Choroid plexus epithelial cell (primary cell): ENCODE measurements at places on chromosomes 4 and X.

GRCh38 chr4:113404841-113405240 lies 355.4 kb downstream of the ANK2 start:
- DNase-seq, result no peak

DNA sequence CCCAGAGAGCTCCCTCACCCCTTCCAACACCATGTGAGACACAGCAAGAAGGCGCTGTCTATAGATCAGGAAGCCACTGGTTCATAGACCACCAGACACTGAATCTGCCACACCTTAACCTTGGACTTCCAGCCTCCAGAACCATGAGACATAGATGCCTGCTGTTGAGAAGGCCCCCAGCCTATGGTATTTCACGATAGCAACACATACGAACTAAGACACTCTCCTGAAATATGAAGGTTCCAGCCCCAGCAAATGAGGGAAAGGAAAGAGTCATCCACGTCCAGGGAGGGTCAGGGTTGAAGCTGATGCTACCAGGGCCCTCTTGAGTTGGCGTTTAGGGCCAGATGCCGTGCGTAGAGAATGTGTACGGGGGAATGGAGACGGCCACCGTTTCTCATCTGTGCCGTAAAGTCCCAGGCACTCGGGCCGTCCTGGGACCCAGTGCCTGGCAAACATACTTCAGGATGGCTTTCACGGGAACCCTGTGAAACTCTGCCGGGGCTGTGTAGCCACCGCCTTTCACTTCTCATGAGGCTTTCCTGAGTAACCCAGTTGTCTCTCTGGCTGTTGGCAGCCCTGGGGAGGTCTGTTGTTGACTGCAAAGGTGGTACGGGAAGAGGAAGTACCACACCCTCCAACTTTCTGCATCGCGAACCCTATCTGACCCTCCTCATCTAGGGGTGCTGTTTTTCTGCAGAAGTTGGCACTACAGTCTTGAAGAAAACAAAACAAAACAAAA lies 17.7 kb upstream of the P2RY8 start:
- DNase-seq, result no peak

- peak; percentile 72 for DNase-seq
Observed at GRCh38 chr4:147638942-147639341, 21.7 kb downstream of the TMEM184C start.

GRCh38 chr4:123462007-123462406 lies 65.4 kb downstream of the SPRY1 start:
- DNase-seq, result peak; percentile 52

- peak; percentile 50 for DNase-seq
Observed at GRCh38 chr4:38193236-38193863, 233.2 kb downstream of the PTTG2 start.

DNA sequence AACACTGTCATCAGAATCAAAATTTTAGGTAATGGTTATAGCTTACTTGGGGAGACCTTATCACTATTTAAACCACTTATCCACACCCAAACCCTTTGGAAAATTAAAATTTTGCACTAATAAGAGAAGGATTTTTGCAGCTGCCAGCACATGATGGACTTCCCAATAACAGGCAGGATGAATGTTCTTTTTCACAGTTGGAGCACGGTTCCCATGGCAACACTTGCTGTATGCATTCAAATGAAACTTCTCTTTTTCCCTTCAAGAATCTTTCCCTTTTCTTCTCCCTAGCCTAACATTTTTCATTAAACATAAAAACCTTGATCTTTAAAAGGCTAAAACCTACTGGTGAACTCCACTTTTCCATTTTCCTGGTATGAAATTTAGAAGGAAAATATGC lies 768.2 kb downstream of the KCTD8 start:
- DNase-seq, result no peak
